ENCODE measurements at places on chromosomes 2 and 18. TPM values are rescaled to one million over a fixed set of nuclear protein-coding genes. Genes with fewer than 3 reads are reported as not detected.

GRCh38 chr18:59954755-59955156 lies 55.0 kb downstream of the PMAIP1 start:
- no peak for DNase-seq

- peak; percentile 62 for DNase-seq
Observed at GRCh38 chr2:203543898-203544328, 8.8 kb upstream of the RAPH1 start.

DNA sequence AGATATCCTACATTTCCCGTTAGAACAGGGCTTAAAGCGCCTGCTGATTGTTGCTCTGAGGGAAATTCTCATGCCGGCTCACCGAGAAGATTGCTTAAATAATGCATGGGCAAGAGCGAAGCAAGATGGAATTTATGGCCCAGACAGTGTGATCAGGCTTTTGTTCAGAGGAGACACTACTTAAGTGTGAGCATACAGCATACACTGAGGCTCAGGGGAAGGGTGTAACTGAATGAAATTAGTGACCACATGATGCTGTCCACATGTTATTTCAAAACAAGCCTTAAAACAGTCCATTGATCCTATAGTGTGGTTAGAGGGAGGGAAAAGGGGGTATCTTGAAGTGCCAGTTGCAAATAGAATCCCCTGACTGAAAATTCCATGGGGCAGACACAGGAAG lies 125.5 kb downstream of the RAPGEF4 start:
- no peak for DNase-seq

DNA sequence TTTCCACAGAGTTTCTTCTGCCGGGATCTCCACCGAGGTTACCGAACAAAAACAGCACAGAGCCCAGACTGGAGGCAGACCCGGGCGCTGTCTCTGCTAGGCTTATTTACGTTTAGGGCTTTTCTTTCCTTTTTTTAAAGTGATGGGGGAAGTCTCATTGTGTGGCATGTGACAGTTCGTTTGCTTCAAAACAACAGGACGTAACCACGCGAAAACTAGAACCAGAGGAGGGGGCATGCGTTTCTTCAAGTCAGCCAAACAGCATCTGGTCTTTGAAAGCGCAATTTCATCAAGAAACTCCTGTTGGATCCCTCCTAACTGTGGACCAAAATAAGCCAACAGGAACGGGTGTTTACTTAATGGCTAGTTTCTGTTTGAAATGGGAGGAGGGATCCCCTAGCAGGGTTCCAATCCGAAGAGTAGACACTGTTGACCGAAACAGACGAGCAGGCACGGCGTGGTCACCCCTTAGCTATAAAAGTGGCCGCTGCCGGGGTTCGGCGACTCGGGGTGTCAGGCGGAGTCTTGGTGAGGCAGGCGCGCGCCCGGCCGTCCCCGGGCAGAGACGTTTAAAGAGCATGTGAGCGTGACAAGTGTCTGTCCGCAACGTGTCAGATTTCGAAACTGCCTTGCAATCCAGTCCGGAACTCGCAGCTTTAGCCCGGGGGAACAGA lies 997 bp upstream of the TGIF1 start:
- DNase-seq: peak; percentile 87

DNA sequence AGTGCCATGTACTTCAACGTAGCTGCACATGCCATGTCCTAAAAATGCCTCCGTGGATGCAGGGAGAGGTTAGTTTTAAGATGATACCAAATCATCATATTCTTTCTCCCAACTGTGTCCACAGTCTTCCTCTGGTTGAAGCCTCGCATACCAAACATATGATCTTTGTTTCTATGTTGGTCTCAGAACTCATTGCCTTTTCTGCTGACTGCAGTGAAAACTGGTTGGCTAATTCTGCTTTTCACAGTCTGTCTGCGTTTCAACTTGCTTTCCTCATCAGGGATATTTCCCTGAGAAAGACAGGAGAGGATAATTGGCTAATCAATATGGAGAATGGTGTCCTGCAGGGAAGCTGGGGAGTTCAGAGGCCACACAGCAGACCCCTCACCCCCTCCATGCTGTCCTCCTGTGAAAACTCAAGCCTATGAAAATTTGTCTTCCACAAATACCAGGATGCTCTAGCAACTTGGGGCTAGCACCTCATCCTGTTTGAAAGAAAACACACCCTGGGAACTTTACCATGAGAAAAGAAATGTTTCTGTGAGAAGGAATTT lies 192.2 kb upstream of the PXDN start:
- no peak for DNase-seq

SERPINB2 gene
- total RNA-seq: not detected

CASP8 gene
- 7.6 TPM for total RNA-seq

LTBP1 gene
- total RNA-seq: 5.8 TPM

DSG1 gene
- total RNA-seq: 2.5 TPM

Data from left lobe of liver (tissue), 2 donors.